EH (cell line): ENCODE measurements at places on chromosomes 4 and X.

DNA sequence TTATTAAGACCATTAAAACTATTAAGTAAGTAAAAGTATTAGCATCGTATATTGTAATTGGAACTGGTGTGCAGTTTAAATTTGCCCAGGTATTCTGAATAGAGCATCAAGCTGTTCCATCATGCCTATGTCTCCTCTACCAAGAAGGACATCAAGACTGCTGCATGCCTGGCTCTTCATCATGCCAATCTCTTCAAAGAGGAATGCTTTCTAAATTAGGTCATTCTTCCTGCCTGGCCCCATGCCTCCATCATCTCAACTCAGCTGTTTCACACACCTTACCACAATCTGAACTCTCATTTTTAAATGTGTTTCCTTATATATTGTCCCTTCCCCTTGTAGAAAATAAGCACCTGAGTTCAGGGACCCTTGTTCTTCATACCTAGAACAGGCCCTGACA, 270.5 kb upstream of the PPARGC1A start:
- no peak for DNase-seq

DNA sequence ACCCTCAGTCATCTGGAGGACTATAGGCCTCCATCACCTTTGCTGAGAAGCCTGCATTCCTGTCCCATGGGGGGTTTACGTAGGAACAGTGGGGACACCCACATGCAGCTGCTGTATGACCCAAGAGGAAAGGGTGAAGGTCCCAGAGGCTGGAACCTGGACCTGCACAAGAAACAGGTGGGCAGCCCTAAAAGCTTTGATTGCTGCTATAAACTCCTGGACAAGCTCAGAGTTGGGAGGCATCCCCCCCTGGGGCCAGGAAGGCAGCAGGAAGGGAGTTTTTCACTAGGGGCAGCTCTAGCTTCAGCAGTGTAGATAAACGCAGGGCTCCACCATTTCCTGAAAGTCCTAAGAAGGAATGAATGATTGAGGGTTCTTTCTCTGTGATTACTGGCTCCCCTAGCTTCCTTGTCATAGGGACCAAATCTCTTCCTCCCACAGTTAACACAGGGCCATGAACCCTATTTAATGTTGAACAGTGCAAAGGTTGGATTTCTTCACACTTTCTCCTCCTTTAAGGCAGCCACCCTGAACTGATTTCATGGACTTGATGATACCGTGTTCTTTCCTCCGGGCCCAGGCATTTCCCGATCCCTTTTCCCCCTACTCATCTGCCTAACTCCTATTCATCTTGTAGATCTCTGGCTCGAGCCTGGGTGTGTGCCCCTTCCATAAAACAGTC, 84.2 kb downstream of the CHRNA9 start:
- DNase-seq = no peak

DNA sequence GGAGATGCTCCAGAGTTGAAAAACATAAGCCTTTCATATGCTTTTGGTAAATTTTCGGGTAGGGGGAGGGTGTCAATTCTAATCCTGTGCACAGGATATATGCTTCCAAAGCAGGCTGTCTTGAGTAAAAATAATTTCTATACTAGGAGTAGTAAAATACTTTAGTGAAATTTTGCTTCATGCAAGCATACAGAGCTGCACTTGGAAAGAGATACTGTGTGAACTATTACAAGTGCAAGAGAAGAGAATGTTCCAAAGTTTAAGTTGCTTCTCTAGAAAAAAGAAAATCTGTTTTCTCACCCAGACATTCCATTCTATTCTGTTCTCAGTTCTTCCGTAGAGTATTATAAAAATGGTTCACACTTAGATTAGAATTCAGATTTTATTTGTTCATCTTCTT, 324.6 kb upstream of the AADAT start:
- DNase-seq = no peak

- no peak for DNase-seq
Measured at GRCh38 chr4:87185146-87185870, 35.1 kb downstream of the KLHL8 start.

- DNase-seq = no peak
Measured at GRCh38 chrX:137033774-137034507, at the start of gene GPR101. Gene GPR101 (minus strand): TSS chrX:137033995. CDS start chrX:137031674, 2,321 bp downstream.

DNA sequence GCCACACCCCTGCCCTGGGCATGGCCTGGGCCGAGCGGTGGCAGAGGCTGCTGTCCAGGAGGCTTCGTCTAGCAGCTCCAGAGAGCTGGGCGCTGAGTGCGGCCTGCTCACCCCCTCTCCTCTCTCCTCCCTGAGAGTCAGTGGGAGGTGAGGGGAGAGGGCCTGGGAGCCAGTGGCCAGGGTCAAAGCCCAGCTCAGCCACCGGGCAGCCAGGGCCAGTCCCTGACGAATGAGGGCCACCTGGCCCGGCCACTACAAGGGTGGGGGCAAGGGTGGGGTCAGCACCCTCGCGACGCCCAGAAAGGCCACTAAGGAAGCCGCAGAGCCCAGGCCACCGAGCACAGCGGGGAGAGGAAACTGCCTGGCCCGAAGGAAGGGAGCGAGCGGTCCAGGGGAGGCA, 131.7 kb downstream of the FAM53A start:
- DNase-seq = no peak

DNA sequence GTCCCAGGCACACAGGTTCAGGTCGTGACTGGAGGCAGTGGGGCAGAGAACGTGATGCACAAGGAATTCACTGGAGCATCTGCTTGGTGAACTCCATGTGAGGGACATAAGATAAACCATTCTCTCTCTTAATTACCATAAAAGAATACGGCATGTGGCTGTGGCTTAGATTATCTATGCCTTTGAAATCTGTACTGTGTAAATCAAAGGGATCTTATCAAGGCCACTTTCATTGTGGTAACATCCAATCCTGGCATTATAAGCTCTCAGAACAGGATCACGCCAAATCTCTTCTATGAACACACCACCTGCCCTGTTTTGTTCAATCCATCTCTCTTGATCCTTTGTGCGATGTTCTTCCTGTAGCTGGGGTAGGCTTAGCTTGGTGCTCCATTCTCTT, 192.3 kb downstream of the SPATA18 start:
- DNase-seq = no peak

DNA sequence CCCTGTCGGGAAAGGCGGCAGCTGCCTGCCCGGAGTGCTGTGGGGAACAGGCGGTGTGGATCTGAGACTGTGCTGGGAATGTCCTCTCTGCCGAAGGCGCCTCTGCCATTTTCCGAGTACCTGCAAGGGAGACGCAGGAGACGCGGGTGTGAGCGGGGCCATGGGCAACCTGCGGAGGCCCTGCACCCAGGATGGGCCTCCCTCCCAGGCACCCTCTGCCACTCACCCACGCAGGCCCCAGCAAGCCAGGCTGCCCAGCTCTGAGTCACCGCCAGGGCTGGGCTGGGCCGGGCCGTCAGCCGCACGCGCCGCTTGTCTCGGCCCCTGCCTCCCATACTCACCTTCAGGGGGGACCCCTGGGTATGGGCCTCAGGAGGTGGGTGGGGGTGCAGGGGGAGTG, 3.5 kb upstream of the FGFR3 start:
- DNase-seq = no peak

DNA sequence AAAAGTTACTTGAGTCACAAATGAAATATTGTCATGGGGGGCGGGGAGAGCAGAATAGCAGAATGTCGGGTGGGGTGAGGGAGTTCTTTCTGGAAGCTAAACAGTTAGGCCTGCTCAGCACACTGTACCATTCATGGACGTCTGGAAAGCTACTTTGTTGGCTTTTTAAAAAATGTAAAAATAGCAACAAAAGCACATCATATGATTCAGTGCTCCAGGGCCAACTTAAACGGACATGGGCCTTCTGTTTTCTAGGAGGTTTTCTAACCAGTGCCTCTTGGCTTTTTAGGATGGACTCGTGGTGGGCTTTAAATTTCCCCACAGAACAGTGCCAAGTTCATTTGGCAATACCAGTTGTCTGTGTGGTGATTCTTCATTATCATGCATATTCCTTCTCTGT, 57.4 kb upstream of the CLCN4 start:
- peak; percentile 19 for DNase-seq

DNA sequence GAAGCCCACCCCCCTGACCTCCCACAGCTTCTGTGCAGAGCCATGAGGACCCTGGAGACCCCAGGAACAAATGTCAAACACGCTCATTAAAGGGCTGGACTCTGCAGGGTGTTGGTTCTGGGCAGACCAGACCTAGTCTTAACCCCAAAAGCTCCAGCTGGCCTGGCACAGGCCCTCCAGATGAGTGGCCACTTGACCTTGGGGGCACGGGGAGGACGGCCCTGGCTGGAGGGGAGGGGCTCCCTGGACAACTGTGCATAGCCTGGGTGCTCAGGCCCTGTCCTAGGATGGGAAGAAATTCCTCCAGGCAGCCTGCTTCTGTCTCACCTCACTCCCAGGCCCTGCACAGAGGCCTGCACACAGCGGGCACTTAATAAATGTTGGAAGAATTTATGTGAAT, 9.4 kb downstream of the ADRA2C start:
- DNase-seq = no peak

DNA sequence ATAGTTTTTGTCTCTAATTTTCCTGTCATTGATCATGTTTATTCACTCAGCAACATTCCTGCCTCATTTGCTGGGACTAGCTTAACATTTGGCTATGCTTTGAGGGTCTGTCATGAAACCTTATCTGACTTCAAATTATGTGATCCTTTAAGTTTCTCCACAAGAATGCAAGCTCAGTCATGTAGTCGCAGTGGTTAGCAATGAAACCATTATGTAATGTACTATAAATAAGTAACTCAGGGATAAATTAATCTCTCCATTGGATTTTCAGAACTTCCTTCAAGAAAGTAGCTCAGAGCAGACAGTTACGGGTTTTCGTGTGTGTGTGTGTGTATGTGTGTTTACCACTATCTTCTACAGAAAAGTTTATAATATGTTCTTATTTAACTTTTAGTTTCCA, 993.6 kb downstream of the ADGRL3 start:
- no peak for DNase-seq

DNA sequence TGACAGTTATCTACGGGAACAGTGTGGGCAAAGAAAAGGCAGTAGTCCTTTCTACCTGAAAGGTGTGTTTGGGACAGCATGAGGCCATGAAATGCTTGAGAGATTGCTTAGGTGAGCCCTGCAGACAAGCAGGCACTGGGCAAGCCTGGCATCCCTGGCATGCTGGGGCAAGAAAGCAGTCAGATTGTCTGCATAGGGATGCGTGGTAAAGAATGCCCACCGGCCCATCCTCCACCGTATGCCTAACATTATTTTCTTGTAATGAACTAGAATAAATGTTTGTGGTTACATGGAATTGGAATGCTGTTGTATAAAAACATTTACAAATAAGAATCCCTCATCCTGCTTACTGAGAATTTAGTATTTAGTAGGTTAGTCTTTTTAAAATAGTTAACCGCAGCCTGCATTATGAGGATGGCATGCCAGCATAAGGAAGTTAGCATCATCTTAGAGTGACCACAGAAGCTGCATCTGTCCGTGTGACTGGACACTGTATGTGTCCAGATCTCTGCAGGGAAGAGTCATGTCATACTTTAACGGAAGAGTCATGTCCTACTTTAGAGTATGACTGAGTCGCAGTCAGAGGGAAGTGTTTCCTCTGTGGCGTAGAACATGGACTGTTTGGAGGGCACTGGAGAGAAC, 18.9 kb downstream of the ZBTB49 start:
- peak; percentile 95 for DNase-seq

DNA sequence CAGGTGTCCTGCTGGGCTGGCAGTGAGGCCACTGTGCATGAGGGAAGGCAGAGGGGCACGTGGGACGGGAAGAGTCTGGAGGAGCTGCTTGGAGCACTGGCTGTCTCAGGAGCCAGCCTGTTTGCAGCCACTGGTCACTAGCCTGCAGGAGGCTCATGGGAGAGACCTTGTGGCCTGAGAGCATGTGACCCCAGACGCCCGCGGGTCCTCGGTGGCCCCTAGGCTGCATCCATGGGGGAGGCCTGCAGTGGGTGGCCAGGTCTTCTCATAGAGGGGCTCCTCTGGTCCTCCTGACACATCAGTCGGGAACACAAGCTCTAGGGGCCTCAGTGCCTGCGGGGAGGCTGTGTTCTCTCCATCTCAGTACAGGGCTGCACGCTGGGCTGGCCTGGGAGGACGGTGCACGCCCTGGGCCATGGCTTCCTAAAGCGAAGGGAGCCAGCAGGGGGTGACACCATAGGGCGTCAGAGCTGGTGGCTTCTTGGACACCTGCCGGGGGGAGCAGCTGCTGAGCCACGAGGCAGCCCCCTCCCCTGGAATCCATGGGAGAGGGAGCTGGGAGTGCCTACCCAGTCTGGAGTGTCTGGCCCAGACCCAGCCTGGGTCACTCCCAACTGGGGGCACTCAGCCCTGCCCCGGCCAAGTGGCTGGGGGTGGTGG, 12.3 kb downstream of the NAT8L start:
- DNase-seq = no peak

- DNase-seq = peak; percentile 26
Measured at GRCh38 chrX:24282381-24283126, 31.3 kb downstream of the SUPT20HL2 start.

- DNase-seq = no peak
Measured at GRCh38 chr4:170581322-170581721, 491.6 kb upstream of the AADAT start.

GRCh38 chr4:1349359-1350168, 2.6 kb downstream of the UVSSA start:
- no peak for DNase-seq

DNA sequence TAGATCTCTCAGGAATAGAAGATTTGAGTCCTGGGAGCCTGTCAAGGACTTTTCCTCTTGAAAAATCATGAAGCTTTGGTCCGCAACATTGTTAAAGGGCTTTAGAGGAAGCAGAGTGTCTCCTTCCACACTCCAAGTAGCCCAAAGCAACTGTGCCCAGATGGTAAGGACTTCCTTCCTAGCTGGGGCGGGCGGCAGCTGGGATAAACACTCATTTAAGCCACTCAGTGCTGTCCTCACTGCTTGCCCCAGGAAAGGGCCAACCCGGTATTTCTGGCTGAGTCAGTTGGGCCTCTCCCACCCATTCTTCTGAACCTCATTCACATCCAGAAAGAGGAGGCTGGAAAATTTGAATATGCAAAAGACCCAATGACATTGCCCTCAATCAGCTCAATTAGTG, 144.3 kb downstream of the CHIC2 start:
- DNase-seq = no peak

GRCh38 chr4:17898553-17899055, 87.8 kb downstream of the NCAPG start:
- no peak for DNase-seq

DNA sequence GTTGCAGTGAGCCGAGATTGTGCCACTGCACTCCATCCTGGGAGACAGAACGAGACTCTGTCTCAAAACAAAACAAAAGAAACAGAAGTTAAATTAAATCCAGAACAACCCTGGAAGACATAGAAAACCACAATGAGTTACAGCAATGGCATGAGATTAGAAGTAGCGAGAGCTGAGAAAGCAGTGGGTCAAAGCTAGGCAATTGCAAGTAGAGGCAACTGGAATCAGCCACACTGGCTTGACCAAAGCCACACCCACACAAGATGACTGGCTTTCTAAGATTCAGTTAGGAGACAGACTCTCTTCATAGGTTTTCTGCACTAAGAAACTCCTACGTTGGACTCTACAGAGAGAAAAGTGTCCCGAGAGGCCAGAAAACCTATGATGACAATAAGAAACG, 443.0 kb downstream of the GPM6A start:
- peak; percentile 77 for DNase-seq
